ENCODE measurements at places on chromosomes 13 and 19.
A peak's percentile ranks its signal among the peaks of the same experiment; 100 is the strongest.

GRCh38 chr13:80166352-80166751, 174.6 kb downstream of the SPRY2 start:
- no peak for DNase-seq
- no peaks in the 10 kb centered on the region for H3K4me1 ChIP-seq
- no peaks in the 10 kb centered on the region for H3K36me3 ChIP-seq
- no peaks in the 10 kb centered on the region for H3K27me3 ChIP-seq
- no peak overlapping the region for H3K4me3 ChIP-seq

GRCh38 chr13:99657848-99658260, 156.6 kb downstream of the TM9SF2 start:
- peaks cover 27% of the 10 kb centered on the region for H3K4me1 ChIP-seq
- H3K27ac ChIP-seq: peak overlapping the region; percentile 14
- H3K27me3 ChIP-seq: peaks cover 15% of the 10 kb centered on the region
- peak overlapping the region; percentile 58 for H3K4me3 ChIP-seq
- DNase-seq: no peak

GRCh38 chr19:18091217-18091608, 4.5 kb upstream of the IL12RB1 start:
- peak overlapping the region; percentile 97 for H3K27ac ChIP-seq
- peak; percentile 89 for DNase-seq
- no peaks in the 10 kb centered on the region for H3K36me3 ChIP-seq
- H3K4me3 ChIP-seq: peak overlapping the region; percentile 8
- no peaks in the 10 kb centered on the region for H3K27me3 ChIP-seq

GRCh38 chr13:36665630-36666029, 8.2 kb upstream of the SERTM1 start:
- no peaks in the 10 kb centered on the region for H3K36me3 ChIP-seq
- H3K4me3 ChIP-seq: no peak overlapping the region
- no peaks in the 10 kb centered on the region for H3K4me1 ChIP-seq
- DNase-seq: no peak
- H3K27me3 ChIP-seq: no peaks in the 10 kb centered on the region
- H3K27ac ChIP-seq: no peak overlapping the region

DNA sequence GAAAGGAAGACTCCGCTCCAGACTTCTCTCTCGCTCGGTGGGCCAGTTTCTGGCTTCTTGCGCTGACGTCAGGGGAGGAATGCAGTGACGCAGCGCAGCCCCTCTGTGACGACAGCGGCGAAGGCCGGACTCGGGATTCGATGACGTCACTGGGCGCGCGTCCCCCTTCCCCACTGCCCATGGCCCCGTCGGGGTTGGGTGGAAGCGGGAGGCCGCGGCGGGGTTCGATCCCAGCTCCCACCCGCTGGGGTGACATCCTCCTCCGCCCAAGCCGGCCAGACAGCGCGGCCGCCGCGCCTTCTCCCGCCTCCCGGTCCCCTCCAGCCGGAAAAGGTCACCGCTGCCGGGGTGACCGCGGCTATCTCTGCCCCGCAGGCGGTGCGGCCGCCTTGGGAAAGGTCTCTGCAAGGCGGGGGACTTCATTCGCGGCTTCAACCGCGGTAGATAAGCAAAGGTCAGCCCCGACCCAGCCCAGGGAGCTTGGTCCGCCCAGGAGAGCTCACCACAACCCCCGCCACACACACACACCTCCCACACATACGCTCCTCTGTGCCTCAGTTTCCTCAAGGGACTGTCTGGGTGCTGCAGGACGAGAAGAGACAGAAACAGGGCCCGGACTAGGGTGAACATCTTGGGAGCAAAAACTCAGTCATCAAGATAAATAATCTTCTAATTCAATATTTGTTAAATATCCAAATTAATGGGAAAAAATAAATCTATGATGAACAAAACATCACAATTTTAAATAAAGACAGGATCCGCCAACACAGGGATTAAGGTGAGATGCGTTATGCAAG, 844 bp upstream of the RFX1 start:
- no peak for DNase-seq
- H3K36me3 ChIP-seq: no peaks in the 10 kb centered on the region
- peak overlapping the region; percentile 100 for H3K4me3 ChIP-seq
- peak overlapping the region; percentile 95 for H3K27ac ChIP-seq

DNA sequence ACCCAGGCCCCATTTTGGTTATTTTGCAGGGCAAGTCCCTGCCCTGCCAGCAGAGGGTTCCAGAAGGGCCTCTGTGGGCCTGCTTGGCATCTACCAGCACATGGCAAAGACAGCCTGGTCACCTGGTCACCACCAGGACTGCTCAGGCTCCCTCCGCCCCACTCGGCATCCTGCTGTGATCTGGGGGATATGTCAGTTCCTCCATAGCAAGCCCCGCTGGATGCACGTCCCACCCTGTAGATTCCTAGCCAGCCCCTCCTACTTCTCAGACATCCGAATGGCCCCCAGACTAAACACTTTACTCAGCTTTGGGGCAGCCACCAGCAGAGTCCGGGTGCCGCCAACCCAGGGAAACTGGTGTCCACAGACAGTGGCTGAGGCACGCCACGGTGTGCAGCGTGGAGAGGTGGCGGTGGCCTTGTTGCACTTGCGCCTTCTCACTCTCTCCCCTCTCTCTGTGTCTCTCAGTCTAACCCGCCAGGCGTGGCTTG, 31.8 kb upstream of the USE1 start:
- H3K4me3 ChIP-seq: no peak overlapping the region
- H3K27me3 ChIP-seq: no peaks in the 10 kb centered on the region
- DNase-seq: peak; percentile 12
- H3K27ac ChIP-seq: no peak overlapping the region

GRCh38 chr13:26508885-26509284, 48.6 kb upstream of the WASF3 start:
- no peaks in the 10 kb centered on the region for H3K27me3 ChIP-seq
- no peak for DNase-seq
- no peak overlapping the region for H3K4me3 ChIP-seq
- H3K4me1 ChIP-seq: no peaks in the 10 kb centered on the region
- no peak overlapping the region for H3K27ac ChIP-seq
